ENCODE measurements at places on chromosomes 6 and 20.

DNA sequence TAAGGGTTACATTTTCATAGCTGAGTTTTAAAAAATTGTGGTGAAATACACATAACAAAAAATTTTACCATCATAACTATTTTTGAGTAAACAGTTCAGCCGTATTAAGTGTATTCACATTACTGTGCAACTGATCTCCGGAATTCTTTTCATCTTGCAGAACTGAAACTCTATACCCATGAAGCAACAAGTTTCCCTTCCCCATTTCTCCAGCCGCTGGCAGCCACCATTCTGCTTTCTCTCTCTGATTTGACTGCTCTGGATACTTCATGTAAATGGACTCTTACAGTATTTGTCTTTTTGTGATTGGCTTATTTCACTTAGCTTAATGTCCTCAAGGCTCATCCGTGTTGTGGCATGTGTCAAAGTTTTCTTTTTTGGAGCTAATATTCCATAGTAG, 341.6 kb downstream of the QKI start:
- DNase-seq = no peak

DNA sequence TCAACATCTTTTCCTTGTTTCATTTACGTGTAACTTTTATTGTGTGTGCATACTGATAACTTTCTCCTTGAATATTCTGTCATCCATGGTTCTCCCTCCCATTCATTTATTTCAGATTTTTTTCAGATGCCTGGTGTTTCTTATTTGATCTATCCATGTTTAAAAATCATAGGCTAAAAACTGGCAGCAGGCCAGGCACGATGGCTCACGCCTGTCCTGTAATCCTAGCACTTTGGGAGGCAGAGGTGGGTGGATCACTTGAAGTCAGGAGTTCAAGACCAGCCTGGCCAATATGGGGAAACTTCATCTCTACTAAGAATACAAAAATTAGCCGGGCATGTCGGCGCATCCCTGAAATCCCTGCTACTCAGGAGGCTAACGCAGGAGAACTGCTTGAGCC, 31.1 kb downstream of the ABT1 start:
- DNase-seq = no peak

DNA sequence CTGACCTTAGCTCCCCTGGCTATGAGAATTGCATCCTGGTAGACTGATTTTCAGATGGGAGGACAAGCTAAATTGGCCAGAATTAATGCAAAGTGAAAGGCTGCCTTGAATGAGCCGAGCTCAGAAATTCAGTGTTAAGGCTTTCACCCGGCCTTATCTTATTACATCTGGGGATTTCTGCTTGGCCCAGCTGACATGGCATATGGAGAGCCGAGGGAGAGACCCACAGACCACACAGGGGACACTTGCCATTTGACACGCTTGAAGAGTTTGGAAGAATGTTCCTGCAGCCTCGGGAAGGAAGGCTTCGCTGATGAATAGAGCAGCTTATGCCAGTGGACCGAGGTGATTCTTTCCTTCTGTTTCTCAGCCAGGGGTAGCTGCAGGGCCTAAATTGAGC, 9.0 kb downstream of the MOCS3 start:
- no peak for DNase-seq

GRCh38 chr20:3515379-3516170, 44.8 kb downstream of the ATRN start:
- no peak for DNase-seq

- DNase-seq = no peak
Measured at GRCh38 chr20:41382791-41383305, 16.2 kb upstream of the EMILIN3 start.

GRCh38 chr6:163427498-163428254, 13.2 kb downstream of the QKI start:
- DNase-seq = peak; percentile 59

- peak; percentile 64 for DNase-seq
Measured at GRCh38 chr6:25991785-25992412, 29.3 kb downstream of the TRIM38 start.
